ENCODE measurements at places on chromosomes 4 and X.

GRCh38 chr4:1749370-1749769 lies 28.0 kb downstream of the TACC3 start:
- no peak for DNase-seq

GRCh38 chrX:69555481-69556041 lies 51.4 kb downstream of the NALF2 start:
- DNase-seq = no peak

- DNase-seq = no peak
These were observed 294.3 kb upstream of the BOD1L1 start for GRCh38 chr4:13921805-13922204.

DNA sequence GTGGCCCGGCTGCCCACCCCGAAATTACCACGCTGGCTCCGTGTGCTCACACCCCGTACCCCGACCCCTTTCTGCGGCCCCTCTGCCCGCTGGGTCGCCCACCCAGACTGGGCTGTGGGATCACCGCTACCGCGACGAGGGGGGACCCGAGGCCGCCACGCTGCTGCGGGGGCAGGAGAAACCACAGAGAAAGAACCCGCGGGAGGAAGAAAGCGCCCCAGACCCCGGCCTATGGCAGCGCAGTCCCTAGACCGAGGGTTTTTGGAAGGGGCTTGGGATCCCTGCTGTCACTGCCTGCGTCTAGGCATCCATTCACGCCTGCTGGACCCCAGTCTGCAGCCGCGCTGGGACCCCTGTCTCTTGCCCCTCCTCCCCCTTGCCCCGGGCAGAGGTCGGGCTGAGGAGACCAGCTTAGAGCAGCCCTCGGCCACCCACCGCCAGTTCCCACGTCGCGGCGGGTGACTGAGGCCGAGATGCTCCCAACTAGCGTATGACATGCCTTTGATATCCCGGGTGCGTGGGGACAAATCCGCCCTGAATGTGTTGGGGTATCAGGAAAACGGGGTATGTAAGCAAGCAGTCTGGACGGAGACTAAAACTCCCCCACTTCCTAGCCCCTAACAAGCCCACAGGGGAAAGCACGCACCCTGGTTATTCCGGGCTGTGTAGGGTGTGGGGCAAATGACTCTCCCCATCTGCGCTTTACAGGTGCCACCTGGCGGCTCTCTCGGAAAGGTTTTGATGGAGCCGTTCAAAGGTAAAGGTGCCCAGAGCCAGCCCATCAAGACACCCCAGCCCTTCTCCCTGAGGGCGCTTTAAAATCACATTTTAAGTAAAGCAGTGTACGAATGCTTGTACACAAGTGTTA lies 862 bp upstream of the INPP4B start:
- peak; percentile 58 for DNase-seq

DNA sequence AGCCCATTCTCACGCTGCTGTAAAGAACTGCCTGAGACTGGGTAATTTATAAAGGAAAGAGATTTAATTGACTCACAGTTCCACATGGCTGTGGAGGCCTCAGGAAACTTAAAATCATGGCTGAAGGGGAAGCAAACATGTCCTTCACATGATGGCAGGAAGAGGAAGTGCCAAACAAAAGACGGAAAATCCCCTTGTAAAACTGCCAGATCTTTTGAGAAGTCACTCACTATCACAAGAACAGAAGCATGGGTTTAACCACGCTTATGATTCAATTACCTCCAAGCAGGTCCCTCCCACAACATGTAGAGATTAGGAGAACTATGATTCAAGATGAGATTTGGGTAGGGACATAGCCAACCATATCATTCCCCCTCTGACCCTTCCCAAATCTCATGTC lies 335.5 kb downstream of the IL15 start:
- no peak for DNase-seq

- DNase-seq = no peak
These were observed 34.7 kb downstream of the ERVMER34-1 start for GRCh38 chr4:52716364-52717151.

GRCh38 chr4:164204434-164204833 lies 549.5 kb upstream of the SMIM31 start:
- DNase-seq = no peak

- peak; percentile 68 for DNase-seq
These were observed 16.2 kb downstream of the ZFYVE28 start for GRCh38 chr4:2402048-2402842.

DNA sequence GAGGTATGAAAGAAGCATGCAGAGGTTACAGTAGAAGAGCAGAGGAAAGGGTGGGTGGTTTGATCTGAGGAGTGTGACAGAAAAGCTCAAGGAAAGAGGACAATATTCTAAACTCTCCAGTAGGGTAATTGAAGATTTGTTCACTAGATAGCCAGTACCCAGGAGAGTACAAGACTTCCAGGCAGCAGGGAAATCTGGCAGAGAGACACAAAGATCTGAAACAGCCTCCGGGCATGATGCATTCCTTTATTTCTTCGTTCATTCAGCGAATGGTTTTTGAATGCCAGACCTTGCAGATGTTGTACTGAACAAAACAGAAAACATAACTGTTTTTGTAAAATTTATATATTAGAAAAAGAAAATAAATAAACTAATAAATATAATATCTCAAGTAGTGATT lies 766.6 kb downstream of the FAT4 start:
- DNase-seq = no peak

DNA sequence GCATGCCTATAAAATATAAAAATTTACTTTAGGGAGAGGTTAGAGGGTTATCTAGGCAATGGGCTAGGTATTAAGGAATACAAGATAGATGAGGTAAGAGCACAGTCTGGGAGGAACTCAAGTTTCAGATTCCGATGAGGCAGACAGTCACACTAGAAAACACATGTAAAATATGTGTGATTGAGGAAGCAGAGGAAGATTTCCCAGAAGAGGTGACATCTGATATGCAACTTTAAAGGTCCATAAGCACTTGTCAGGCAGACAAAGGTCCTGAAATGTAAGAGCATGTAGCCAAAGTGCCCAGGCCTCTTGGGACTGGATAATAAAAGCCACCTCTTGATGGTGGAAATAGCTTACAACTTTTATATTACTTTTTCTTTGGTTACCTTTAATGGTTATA lies 81.1 kb upstream of the AADAT start:
- no peak for DNase-seq

DNA sequence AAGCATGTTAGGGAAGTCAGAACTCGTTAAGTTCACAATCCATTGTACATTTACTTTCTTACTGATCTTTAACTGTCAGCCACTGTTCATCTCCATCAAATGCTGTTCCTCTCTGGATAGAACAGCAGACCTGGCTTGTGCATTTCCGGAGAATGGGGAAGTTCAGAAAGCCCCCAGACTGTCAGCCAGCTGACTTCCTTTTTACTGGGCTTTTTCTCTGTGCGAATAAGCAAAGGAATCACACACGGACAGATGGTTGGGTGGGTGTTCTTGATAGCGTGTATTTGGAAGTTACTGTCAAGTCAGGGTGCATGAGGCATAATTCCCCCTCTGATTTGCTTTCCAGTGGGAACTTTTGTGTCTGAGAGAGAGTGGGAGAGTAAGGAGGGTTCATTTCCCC lies 56.8 kb downstream of the TSPAN7 start:
- DNase-seq = no peak

DNA sequence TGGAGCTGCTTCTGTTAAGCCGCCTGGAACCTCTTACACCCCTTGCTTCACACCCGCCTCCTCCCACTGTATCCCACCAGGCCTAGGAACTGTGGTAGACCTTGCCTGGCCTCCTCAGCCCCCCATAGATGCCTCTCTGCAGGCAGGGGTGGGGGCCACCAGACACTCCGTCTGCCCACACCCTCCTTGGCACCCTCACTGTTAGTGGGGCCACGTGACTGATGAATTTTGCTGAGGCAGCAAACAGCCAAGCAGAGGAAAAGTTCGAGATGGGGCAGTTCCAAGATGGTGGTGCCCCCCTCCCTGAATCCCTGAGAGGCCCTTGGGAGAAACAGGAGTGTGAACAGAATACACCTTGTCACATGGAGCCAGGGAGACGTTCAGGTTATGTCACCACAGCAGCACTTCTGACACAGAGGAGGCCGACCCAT lies 41.2 kb upstream of the C4orf50 start:
- no peak for DNase-seq

GRCh38 chr4:126346654-126347053 lies 1031.9 kb downstream of the FAT4 start:
- DNase-seq = no peak

DNA sequence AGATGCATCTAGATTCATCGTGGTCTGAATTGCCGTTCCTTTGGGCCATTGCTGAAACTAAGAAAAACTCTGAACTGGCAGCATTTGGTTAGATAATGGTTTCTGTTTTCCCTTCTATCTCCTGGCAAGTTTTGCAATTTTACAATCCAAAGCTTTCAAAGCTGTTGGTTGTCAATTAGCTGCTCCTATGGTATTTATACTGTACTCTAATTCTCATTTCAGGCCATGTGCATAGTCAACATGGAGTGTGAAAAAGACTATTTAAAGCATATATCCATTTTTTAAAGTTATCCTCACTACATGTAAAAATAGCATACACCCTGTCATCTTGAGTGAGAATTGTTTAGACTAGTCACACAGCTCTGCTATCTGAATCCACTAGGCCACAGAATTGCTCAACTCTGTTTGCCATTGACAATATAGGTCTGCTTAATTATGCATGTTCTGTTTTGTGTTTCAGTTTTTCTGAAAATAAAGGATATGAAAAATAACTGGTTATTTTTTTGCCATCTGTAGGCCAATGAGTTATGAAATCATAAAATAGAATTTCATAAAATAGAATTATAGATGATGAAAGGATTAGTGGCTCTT lies 27.7 kb upstream of the TEC start:
- DNase-seq = no peak

- DNase-seq = no peak
These were observed 278.7 kb downstream of the RCHY1 start for GRCh38 chr4:75235359-75235951.

DNA sequence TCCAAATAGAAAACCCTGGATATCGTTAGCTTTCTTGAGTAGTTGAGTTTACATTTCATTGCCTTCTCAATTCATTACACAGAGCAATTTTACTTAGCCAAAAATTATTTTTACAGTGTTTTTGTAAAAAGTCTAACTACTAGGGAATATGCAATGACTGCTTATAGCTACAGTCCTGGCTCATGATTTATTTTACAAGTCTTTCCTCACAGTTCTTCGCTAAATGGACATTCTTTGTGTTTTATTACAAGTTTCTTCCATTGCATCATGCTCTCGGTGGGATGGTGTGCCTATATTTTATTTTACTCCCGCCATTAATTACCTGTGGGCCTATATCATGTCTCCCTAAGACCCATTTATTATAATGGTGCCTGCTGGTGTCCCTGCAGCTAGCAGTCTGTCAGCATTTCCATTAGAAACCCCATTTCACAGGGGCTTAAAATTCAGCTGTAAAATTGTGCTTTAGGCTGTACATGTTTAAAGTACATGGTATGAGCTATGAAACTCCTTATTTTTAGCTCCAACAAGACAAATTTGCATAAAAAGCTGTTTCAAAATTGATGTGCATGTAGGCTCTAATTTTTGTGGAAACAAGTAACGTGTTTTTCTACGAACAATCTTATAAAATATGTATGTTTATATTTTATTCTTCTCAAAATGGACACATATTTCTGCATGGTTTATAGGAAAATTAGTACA lies 227.4 kb downstream of the SLC7A11 start:
- no peak for DNase-seq

- no peak for DNase-seq
These were observed 37.8 kb upstream of the CAPN6 start for GRCh38 chrX:111308039-111308438.

DNA sequence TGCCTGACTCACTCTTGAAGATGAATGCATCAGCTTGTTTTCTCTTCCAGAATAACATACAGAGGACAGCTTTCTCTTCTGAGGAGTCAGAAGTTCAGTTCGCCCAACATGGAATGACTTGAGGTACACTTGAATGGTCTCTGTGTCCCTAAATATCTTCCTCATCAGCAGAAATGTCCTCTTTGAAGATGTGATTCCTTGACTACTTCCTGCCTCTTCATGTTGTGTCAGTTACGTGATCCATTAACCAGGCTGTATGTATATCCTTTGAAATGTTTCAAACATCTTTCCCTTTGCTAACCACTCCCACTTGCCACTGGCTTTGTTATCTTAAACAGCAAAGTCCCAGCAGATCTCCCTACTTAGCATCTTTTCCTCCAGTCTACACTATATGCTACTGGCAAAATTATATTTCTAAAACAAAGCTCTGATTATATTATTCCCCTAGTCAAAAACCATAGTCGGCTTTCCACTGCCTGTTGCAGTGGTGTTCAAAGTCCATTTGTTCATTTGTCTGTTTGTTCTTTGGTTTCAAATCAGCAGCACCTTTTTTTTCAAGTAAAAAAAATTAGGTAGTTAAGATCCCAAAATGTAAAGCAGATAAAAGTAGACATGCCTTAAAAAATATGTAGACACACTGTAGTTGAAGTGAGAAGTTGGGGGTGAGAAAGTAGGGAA lies 82.1 kb upstream of the PAK3 start:
- DNase-seq = no peak
